Stimulated activated CD4-positive, alpha-beta T cell treated with anti-CD3 and anti-CD28 coated beads, Interleukin-1b, Interleukin-23, amount 100 ng/mL, for 48 hours (primary cell): ENCODE measurements at places on chromosomes 7 and 10.

GRCh38 chr7:133853706-133854276 lies 273.3 kb upstream of the LRGUK start:
- DNase-seq, result peak; percentile 8

DNA sequence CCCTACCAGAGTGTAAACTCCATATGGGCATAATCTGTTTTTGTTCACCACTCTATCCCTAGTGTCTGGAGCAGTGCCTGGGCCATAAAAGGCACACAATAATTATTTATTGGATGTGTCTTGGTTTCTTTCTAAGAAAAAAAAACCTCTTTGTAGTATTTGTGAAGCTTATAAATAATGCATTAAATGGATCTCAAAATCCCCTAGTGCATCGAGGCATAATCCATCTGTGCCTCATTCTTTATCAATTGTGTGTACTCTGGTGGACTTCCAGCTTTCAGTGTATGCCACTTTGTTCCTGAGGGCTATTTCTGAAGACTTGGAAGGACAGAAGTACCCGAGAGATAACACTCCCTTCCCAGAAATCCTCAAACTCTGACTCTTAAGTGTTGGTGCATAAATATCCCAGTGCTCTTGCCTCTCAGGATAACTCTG lies 255.0 kb upstream of the PHYHIPL start:
- no peak for DNase-seq

DNA sequence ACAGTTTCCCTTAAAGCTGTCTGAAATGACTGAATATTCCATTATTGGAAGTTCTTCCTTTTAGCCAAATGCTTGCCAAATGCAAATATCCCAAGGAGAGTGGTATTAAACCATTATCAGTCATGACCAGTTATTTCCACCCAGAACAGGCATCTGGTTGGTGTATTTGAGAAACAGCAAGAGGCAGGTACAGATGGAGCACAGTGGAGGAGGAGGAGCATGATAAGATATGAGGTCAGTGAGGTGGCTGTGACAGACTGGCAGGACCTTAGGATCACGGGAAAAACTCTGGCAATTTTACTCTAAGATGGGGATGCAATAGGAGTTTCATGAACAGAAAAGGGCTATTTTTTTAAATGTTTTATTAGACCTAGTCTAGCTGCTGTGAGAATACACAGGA lies 6.4 kb downstream of the HEPACAM2 start:
- DNase-seq, result no peak

GRCh38 chr7:24213311-24213710 lies 70.7 kb upstream of the NPY start:
- no peak for DNase-seq

DNA sequence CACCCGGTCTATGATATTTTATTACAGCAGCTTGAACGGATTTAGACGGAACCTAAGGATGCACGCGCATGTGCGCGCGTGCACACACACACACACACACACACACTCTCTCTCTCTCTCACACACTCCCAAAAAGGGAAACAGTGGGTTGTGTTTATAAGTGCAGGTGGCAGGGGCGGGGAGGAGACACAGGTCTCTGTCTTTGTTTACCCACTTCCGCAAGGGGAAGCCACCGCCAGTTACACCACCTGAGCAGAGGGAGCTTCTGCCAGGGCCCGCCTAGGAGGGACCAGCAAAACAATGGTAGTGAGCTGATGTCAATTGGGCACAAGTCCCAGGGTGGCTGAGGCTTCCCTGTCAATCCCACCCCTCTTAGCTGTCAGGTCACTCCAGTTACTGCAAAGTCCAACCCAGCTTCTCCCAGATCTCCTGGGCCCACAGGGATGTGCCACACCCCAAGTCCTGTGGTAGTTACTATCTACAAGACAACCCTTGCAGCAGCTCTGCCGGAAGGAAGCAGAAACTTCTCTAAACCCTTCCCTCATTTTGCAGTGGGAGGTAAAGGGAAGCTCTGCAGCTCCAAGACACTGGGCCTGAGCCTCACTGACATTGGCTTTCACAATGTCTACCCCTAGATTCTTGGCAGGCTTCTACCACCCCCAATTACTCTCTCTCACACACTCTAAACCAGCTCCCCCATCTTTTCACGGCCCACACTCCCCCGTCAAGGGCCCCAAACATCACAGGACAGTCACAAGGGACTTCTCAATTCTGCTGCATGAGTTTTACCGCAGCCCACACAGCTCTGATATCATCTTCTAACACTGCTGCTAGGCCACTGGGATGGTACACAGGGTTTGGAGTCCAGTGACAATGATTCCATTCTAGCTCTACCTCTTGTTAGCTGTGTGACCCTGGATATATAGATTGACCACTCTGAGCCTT lies 17.6 kb downstream of the ANXA11 start:
- peak; percentile 66 for DNase-seq
